Stimulated activated CD4-positive, alpha-beta T cell treated with anti-CD3 and anti-CD28 coated beads, TNF-alpha, amount 100 ng/mL, for 4 hours (primary cell): ENCODE measurements at places on chromosomes 2 and 18.

DNA sequence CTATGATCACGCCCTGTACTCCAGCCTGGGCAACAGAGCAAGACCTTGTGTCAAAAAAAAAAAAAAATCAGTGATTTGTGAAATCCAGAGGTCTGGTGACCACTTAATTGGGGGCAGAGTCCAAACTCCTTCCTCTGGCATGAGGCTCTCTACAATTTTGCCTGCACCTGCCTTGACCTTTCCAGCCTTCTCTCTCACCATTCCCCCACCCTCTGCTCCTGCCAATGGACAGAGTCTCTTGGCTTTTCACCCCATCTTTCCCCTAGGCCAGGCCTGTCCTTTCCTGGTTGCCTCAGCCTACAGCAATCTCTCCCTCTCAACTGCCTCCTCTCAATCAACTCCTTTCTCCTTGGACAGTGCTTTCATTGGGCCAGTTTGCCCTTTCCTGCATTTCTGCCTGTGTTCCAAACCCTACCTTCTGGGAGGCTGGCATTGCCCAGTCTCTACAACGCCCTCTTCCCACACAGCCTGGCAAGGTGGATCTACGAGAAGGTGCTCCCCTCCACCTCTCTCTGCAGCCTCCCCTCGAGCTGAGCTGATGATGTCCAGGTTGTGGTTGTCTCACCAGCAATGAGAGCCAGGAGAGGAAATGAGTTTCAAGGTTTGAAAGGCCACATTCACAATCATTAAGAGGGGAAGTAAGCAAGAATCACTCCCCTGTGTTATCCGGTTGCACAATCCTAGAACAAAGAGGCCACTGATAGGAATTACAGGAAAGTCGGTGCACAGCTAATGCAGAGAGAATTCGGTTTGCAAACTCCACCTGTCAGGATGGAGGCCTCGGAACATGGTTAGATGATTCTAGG, 39.5 kb upstream of the NPAS2 start:
- no peak for DNase-seq

DNA sequence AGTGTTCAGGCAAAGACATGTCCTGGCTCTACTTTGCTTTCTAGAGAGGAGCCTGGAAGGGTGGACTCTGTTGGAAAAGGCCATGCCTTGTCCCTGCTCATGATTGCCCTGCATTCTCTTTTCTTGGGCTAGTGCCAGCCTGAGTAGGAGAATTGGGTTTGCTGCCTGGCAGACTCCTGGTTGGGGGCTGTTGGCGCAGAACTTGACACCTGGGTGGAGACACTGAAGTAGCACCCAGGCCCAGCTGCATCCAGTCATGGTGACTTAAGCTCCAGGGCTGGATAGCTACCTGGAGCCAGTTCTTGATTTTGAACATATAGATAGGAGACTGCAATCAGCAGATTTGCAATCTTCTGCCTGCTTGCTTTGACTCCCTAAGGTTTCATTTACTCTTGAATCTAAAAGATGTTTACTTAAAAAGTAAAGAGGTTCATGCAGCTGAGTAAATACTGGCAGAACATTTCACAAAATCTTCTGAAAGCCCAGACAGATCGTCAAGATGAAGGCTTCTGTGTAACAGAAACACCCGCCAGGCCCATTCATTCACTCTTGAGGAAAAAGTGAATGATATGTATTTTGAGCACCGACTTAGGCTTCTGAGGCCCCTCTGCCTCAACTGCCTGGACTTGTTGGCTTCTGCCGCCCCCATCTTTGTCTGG, 38.0 kb upstream of the YWHAQ start:
- DNase-seq = no peak

DNA sequence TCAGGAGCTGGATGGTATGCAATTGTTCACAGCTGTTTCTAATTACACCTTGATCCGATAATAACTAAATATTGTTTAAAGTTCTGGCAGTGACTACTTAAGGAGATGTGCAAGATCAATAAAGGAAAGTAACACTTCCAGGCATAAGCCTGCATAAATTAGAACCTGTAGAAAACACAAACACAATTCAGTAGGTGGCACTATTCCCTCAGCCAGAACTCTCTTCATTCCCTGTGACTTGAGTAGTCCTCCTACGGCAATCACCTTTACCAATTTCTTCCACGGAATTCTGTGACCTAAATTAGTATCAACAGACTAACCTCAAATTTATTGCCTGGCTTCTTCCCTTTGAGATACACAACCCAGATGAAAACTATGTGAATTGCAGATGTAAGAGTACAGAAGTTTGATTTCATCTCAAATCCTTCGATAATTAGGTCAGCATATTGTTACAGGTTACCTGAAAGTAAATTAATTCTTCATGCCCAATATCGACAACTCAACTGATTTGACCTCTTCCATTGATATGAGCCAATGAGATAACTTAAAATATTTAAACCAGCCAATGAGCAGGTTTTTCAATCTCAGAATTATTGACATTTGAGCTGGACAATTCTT, 137.8 kb downstream of the PID1 start:
- no peak for DNase-seq

GRCh38 chr18:39840856-39841481, 2114.1 kb upstream of the PIK3C3 start:
- DNase-seq = no peak

DNA sequence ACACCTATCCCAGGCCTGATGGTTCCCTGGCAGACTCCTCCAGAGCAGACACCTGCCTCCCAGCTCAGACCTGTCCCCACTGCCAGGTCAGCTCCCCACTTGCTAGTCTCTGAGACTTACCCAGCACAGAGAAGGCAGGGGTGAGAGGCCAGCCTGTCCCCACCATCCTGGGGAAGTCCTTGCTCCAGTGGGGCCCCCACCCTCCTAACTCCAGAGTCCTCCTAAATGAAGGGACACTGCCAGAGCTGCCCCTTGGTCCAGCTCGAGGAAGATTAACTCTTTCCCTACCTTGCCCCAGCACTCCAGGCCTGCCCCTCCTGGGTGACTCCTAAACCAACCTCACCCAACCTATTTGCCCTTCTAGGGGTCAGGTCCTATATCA, 30.4 kb upstream of the TNS1 start:
- DNase-seq = no peak

DNA sequence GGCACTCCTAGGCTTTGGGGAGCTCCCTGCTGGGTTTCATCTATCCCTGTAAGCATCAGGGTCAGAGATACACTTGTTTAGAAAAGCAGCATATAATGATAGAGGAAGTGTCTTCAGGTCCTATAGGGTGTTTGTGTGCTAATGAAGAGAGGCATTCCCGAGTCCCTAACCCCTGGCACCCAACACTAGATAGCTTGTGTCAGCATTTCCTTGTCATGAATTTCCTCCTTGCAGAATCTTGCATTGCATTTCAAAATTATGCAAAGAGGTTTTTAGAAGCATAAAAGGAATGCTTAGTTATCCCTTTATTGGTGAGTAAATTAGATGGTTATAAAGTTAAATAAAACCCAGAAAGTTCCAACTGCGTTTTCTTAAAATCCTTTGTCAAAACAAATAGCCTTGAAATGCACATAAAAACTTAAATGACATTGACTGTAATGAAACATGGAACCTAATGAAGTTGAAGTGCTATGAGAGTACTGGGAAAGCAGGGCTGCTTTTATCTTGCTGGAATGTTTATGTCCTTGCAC, 63.7 kb upstream of the LHCGR start:
- DNase-seq = no peak

- DNase-seq = no peak
These were observed 460.9 kb downstream of the RIT2 start for GRCh38 chr18:42654556-42654955.

GRCh38 chr2:219497495-219498279, 1.0 kb upstream of the GMPPA start:
- no peak for DNase-seq

DNA sequence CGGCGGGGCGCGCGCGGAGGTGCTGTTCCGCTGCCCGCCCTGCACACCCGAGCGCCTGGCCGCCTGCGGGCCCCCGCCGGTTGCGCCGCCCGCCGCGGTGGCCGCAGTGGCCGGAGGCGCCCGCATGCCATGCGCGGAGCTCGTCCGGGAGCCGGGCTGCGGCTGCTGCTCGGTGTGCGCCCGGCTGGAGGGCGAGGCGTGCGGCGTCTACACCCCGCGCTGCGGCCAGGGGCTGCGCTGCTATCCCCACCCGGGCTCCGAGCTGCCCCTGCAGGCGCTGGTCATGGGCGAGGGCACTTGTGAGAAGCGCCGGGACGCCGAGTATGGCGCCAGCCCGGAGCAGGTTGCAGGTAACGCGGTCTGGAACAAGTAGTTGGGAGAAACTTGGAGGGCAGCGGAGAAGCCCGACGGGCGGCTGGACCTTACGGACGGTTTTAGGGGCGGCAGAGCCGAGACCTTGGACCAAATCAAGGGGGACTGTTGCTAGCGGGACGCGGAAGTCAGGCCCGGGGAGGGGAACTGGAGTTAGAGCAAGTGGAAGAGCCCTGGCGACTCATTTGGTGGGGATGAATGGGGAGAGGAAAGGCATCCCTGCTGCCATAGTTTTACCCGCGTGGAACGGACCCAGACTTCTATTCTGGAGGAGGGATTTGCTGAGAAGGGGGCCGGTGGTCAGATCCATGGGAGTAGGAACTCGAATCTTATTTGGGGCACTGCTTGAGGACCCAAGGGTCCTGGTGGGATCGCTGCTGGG, 573 bp downstream of the IGFBP2 start:
- DNase-seq = no peak

GRCh38 chr18:60182223-60182622, 190.4 kb downstream of the MC4R start:
- DNase-seq = no peak

DNA sequence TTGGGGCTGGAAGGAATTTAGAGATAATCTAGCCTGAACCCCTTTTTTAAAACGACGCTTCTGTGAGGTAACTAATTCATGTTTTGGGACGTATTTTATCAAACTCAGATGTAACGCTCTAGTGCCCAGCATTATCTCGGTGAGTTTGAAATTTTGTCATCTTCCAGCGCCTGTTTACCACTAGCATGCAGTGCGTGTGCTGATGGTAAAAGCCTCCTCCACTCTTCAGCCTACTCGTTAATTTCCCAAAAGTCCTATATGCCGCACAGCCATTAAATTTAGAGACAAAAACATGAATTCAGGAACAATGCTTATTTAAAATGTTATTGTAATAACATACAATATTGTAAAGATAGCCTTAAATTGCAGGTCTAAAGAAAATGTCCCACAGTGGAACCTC, 2.8 kb downstream of the ZCCHC2 start:
- DNase-seq = no peak

DNA sequence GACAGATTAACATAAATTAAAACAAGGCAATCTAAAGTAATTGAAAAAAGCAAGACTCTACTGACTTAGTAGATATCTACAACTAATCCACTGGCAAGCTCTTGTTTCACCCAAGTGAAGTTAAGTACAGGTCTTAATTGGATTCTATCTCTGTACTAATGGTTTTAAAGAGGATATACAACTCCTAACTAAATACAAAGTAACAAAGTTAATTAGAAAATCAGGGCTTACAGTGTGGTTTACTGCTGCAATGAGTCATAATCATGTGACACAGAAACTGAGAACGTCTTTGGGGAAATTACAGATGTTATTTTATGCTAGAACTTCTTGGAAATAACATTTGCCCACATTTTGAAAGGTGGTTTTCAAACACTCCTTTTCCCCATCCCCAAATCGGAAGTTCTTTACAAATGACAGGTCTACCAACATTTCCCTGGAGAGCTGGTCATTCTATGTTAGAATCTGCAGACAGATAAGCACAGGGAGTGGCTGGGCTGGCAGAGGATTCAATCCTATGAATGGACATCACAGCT, 245.3 kb downstream of the STK39 start:
- DNase-seq = no peak

DNA sequence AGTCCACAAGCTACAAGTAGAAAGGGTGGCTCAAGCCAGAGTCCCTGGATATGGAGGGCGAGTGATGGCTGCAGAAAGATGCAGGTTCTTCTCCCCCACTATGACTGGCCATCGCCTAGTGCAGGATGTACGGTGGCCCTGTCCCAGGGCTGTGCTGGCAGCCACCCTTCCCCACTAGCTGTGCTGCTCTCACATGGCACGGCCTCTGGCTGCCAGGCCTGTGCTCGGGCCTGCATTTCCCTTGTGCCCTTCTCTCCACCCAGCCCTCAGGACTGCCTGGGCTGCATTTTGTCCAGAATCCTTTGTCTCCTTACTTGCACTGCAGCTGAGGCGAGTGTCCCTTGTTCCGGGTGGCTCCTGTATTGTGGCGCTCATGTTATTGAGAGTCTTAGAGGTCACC, 1.6 kb upstream of the RAMP1 start:
- DNase-seq = no peak

- no peak for DNase-seq
These were observed 319.9 kb upstream of the HS6ST1 start for GRCh38 chr2:128638341-128639119.

DNA sequence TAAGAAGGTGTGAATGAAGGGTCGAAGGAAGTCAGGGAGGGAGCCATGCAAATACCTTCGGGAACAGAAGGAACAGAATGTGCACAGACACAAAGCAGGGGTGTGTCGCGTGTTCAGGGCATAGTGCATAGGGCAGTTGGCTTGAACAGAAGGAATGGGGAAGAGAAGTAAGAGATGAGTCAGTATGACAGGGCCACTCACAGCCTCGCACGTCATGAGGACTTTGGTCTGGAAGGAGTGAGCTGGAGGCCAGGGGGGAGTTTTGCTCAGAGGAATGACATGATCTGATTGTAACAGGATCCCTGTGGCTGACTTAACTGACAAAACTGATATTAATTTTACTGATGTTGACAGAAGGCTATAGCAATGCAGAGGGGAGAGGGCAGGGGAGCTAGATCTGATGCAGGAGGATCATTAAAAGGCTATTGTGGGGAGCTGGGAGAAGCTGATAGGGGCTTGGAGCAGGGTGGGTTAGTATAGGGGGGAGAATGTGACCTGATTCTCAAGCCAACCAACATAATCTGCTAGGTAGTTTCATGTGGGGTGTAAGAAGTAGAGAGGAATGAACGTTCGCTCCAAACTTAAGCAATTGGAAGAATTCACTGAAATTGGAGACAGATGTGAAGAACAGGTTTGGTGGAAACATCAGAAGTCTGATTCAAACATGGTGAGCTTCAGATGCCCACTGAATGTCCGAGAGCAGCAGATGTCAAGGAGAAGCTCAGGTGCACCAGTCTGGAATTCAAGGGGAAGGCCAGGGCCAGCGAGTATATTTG, 60.4 kb upstream of the COPS8 start:
- no peak for DNase-seq

DNA sequence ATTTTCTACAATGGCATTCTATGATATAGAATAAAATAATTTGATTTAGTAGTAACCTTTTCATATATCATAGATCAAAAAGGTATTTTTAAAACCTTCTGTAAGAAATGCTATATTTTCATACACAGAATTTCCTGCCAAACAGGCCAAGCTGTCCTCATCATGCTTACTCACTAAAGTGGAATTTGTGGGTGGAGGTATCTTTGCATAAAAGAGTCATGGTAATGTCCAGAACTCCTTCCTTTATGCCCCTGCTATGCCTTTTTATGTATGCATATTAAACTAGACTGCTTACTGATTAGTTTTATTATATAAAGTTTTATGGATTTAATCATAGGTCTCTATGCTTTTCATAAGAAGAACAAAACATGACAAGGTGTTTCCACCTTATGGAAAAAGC, 27.5 kb upstream of the MARCHF7 start:
- DNase-seq = no peak

DNA sequence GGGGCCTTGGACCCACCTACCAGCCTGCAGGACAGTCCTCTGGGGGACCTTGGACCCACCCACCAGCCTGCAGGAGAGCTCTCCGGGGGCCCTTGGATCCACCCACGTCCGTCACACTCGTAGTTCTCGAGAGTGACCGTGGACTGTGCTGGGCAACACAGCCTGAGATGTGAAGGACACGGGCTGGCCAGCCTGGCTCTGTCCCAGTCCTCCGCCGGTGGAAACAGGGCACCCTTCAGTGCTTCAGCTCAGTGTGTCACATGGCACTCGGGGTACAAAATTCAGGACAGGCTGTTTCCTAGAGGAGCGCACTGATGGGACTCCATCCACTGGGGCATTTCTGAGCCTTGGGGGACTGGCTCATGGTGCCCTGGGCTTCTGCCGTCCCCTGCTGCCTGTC, 212.0 kb downstream of the TWIST2 start:
- DNase-seq = no peak
